ENCODE measurements at places on chromosomes 7 and 10.

- DNase-seq = no peak
These were observed 347.7 kb downstream of the GLRX3 start for GRCh38 chr10:130483691-130484467.

- no peak for DNase-seq
These were observed 745.9 kb downstream of the GATA3 start for GRCh38 chr10:8800426-8800825.

- no peak for DNase-seq
These were observed 723 bp downstream of the MTURN start for GRCh38 chr7:30135301-30136116.

DNA sequence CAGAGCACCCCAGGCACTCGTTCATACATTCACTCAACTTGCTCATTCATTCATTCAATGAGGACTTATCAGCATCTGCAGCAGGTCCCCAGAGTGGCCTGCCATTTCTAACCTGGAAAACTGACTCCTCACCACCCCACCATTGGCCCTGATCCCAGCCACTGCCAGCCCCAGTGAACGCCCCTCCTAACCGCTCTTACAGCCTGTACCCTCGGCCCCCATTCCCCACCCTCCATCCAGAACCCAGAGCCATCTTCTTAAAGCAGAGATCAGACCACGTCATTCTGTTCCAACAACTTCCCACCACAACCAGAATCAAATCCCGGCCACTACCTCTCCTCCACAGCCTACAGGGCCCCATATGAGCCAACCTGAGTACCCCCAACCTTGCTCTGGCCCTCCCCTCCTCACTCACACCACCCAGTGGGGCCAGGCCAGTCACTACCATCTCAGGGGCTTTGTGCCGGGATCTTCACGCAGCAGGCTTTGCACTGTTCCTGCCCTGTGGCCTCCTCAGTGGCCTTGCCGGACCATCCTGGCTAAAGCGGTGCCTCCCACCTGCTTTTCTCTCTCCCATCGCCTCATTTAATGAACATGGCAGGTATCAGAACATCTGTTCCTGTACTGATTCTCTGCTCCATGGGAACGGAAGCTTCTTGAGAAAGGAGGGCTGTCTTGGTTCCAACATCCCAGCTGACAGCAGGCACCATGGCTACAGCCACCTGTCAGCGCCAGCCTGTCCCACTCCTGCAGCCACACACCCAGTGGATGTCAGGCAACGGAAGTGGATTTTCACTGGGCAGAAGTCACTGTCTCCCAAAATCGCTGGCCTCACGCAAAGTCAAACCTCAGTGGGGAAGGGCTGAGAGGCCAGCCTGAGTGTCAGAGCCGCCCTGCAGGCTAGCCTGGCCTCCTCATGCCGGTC, 45.4 kb downstream of the FAM53B start:
- no peak for DNase-seq

DNA sequence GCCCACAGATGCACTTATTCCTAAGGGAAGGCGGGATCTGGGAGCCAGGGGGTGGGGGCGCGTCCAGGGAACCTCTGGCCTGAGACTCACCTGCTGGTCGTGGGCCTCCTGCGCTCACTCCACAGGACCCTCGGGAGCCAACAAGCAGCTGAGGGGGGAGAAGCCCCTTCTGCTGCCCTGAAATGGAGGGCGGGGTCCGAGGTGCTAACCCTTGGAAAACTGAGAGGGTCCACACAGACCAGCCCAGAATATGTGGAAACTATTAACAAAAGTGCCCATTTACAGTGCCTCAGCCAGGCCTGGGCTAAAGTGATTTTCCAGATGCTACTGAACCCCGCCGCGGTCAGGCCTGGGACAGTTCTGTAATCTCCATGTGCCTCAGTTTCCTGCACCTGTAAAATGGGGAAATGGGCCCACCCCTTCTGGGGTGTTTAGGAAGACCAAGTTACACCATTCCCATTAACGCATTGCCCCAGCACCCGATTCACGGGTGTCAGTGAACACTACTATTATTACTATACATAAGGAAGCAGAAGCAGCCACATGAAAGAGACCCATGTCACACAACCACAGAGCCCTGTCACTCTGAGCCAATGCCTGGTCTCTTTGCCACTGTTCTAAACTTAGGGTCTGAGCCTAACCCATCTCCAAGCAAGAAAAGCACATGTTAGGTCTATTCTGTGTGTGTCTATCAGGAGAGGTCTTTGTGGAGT, 630 bp upstream of the VSTM4 start:
- no peak for DNase-seq

- DNase-seq = no peak
These were observed 11.0 kb downstream of the TECTB start for GRCh38 chr10:112294169-112294568.

- peak; percentile 80 for DNase-seq
These were observed 196.0 kb downstream of the RNLS start for GRCh38 chr10:88386821-88387773.

- DNase-seq = no peak
These were observed 12.8 kb downstream of the FLNC start for GRCh38 chr7:128842674-128843641.

GRCh38 chr10:45417746-45418145, 43.7 kb downstream of the ALOX5 start:
- DNase-seq = no peak

DNA sequence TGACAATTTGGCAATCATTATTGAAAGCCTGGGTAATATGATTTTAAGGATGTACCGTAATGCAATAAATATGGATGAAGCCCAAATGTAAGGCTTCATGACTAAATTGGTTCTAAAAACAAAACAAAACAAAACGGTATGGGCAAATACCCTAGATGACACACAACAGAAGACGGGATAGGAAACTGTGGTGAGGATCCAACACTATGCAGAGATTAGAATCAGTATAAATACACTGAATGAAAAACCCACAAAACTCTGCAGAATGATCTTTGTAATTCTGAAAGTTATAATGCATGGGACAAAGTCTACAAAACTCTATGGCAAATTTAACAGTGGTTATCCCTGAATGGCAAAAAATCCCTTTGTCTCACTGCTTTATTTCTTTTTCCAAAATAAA, 57.6 kb downstream of the MALSU1 start:
- no peak for DNase-seq

DNA sequence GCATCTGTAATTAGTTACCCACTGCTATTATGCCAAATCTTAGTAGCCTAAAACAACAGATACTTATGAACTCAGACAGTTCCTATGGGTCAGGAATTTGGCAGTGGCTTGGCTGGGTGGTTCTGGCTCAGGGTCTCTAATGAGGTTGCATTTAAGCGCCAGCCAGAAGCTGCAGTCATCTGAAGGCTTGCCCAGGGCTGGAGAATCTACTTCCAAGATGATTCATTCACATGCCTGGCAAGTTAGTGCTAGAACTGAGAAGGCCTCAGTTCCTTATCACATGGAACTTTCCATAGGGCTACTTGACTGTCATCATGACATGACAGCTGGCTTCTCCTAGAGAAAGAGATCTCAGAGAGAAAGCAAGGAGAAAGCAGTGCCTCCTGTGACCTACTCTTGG, 121.3 kb downstream of the AVL9 start:
- no peak for DNase-seq

GRCh38 chr10:102230264-102230860, 4.3 kb downstream of the ELOVL3 start:
- no peak for DNase-seq

DNA sequence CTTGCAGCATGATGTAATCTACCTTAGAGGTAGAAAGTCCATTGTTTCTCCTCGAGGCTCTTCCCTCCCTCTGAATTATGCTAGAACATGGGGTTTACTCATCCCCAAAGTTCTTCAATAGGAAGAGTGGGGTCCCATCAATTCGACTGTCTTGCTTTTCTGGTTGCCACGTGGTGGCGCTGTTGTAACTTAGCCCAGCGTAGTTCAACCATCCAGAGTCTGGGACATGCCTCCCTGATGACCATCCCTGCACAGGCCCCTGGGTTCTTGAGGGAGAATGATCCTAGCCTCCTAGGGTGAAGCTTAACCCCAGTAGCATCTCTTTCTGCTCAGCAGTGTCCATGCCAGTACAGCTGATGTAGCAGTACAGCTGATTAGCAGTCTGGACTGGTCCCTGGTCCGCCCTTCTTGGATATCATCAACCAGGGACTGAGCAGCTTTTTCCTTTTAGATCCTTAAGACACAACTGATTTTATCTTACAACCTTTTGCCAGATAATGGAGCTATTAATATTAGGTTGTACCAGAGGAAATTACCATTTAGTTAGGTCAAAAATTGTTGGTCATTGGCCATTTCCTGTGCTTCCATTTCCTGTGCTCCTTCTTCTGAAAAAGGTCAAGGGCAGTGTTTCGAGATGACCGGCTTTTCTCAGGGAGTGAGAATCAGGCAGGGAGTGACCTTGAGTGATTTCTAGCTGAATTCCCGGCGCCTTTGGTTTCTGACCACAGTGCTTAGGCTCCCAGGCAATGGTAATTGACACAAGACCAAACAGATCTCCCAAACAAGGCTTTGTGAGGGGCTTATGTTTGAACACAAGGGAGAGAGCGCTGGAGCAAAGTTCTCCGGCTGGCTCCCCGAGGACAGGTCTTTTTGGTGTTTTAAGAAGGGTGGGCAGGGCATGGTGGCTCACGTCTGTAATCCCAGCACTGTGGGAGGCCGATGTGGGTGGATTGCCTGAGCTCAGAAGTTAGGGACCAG, 65.4 kb downstream of the TACC2 start:
- no peak for DNase-seq

DNA sequence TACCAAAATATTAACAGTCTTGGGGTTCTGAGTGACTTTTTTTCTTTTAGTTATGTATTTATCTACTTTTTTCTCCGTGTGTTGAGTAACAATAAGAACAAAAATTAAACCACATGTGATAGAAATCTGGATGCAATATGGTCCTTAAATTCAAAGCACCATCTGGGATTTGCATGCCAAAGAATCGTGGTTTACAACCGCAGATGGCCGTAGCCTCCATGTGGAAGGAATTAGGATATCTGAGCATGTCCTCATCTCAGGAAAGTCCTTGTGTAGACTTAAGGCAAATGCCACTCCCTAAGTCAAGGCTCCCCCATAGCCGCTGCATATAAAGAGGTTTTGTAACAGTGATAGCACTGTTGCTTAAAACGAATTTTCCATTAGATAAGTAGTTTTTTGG, 304.0 kb downstream of the ZEB1 start:
- DNase-seq = no peak

DNA sequence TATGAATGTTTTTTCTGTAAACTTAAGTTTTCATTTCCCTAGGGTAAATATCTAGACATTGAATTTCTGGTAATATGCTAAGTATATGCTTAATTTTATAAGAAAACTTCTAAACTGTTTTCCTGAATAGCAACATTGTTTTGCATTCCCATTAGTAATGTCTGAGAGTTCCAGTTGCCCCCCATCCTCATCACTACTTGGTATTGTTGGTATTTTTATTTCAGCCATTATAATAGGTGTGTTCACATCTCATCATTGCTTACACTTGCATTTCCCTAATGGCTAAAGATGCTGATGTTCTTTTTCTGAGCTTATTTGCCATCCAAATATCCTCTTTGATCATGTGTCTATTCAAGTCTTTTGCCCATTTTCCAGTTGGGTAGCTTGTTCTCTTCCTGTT, 269.6 kb downstream of the KCNMA1 start:
- no peak for DNase-seq

- DNase-seq = no peak
These were observed 486.0 kb upstream of the LRRN3 start for GRCh38 chr7:110604885-110605284.

- no peak for DNase-seq
These were observed 192.1 kb downstream of the LRMDA start for GRCh38 chr10:75623310-75624093.

DNA sequence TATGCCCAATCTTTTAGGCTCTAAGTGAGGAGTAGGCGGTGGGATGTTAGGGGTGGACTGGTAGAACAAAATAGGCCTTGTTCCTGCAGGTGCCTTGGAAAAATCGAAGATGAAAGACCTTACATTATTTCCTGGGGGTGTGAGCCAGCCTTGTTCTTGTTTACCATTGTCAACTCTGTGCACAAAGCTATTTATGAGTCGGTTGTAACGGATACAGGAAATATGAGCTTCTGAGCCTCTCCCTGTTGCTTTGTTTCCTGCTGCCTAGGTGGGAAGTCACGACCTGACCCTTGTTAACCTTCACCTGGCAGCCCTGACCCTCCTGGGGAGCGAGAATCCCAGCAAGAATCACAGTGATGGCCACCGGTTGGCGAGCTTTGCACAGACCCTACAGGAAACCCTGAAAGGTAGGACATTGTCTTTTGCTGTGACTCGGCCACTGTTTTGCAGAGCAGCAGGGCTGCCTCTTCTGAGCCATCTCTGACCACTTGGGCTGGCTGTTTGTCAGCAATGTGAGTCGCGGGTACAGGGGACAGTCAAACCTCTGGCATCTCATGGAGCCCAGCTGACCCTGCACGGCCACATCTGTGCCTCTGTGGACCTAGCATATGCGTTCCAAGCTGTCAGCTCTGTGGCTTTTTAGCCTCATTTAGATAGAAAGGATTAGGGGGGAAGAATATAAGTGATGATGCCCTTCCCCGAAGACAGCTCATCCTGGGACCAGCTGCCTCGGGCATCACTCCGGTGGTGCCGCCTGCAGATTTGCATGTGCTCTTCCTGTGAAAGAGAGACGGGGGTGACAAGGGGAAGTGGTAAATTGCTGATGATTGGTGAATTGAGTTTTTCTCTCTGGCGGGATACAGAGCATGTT, 102.1 kb upstream of the ANLN start:
- DNase-seq = no peak

GRCh38 chr10:5033061-5033778, 29.6 kb upstream of the AKR1C2 start:
- DNase-seq = no peak

DNA sequence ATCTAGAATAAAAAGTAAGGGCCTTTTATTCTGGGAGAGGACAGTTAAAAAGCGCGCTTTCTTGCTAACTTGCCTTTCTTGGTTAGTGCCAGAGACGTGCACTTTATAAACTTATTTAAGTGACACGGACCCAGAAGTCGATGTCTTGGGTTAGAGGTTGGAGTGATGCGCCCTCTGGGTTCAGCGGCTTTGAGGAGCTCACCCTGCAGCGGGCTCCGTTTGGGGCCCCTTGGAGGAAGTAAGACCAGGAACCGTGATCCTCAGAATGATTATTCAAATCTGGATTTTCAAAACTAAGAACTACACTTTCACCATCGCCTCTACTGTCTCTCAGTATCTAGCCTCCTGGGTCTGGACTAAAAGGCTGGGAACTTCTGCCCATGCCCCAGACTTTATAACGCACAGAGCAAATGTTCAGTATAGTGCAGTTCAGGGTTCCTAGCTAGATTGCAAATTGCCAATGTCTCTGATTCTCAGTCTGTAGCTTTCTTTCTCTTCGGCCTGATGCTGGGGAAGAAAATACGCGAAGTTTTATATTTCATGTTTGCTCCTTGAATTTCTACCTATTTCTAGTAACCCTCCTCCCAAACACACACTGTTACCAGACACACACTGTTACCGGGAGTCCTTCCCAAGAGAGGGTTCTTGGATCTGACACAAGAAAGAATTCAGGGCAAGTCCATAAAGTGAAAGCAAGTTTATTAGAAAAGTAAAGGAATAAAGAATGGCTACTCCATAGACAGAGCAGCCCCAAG, 18.6 kb upstream of the SMO start:
- DNase-seq = no peak

DNA sequence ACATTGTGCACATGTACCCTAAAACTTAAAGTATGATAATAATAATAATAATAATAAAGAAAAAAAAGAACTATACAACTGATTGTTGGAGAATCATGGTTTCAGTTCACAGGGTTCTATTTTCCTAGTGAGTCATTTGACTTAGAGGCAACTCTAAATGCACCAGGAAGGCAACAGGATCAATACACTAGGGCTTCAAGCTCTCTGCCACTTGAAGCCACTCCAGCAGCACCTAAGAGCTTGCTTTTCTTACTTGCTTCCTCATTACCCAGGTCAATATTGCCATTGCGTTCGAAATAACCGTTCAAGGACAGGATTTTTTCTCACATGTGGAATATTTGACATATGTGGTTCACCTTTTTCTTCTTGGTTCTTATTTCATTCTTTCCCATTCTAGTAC, 189.7 kb downstream of the GRM3 start:
- DNase-seq = no peak

Data from KG1 (cell line).